ENCODE measurements at places on chromosomes 16 and 17.

DNA sequence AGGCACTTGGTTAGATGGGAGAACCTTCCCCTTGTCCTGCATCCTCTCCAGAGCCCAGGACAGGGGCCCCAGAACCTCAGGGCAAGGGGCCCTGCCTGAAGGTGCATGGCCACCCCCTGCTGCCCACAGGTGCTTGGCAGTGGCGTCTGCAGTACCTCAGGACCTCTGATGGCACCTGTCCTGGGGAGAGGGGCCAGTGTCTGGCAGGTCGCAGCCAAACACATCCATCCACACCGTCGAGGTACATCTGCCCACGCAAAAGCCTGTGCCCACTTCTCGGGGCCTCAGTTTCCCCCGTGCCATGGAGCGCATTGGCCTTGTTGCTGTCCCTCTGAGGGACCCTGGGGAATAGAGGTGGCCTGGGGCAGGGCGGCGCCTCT is 9.3 kb downstream of the MAP2K3 start:
- no peak for DNase-seq

DNA sequence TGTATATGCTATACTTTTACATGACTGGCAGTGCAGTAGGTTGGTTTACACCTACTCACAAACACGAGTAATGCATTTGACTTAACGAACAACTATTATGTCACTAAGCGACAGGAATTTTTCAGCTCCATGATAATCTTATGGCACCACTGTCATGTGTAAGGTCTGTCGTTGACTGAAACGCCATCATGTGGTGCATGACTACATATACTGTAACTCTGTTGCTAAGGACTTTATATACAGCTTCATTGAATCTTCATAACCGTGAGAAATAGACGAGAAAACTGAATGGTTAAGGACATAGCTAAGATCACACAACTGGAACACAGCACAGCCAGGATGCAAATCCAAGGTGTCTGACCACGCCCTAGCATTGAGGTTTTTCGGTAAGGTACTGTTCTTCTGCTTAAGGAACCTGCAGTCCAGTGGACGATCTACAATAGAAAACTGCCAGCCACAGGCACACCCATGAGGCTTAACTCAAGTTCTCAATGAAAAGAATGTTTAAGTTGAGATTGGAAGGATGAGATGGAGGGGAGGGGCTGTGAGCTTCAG is 3.3 kb downstream of the CFAP20 start:
- DNase-seq, result peak; percentile 30

DNA sequence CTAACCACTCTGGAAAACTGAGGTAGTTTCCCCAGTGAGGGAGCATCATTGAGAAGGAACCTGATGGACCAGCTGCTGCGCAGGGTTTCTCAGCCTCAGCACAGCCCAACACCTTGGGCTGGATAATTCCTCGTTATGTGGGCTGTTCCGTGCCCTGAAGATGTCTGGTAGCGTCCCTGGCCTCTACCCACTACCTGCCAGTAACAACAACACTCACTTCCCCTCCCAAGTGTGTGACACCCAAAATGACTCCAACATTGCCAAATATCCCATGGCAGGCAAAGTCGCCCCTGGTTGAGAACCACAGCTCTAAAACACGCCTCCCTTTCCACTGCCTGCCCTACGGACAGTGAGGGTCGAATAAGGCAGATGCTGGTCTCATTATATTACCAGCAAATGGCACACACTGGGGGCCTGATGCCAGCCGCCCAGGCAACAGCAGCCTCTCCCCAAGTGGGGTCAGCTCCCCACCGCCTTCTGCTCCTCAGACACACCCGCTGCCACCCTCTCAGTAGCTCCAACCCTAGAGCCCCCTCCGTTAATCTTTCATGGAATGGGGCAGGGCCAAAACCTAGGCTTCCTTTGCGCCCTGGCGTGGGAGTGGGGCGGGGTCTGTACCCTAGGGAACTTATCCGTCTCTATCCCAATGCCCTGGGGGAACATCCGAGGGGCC is 1.0 kb downstream of the RHBDF2 start:
- no peak for DNase-seq

DNA sequence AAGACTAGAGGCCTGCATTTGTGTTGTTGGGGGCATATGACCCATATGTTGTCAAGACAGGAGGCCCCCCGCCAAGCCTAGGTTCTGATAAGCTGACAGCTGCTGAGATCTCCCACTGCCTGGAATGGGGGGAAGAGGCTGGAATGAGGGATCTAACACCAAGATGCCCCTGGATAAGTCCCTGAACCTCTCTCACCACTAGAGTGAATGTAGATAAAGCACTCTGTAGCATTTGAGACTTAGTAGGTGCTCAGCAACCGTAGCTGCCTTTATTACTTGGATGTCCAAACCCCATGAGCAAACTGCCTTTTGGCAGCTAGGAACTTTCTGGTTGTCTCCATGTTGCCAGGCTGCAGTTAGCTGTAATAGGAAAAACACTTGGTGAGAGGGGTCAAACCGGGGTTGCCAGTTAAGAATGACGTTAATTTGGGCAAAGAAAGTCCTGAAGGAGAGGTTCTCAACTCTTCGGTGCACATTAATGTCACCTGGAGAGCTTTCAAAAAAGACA is 4.4 kb upstream of the RASL10B start:
- no peak for DNase-seq

- no peak for DNase-seq
Observed at GRCh38 chr16:58046054-58046881, 20.7 kb downstream of the MMP15 start.

DNA sequence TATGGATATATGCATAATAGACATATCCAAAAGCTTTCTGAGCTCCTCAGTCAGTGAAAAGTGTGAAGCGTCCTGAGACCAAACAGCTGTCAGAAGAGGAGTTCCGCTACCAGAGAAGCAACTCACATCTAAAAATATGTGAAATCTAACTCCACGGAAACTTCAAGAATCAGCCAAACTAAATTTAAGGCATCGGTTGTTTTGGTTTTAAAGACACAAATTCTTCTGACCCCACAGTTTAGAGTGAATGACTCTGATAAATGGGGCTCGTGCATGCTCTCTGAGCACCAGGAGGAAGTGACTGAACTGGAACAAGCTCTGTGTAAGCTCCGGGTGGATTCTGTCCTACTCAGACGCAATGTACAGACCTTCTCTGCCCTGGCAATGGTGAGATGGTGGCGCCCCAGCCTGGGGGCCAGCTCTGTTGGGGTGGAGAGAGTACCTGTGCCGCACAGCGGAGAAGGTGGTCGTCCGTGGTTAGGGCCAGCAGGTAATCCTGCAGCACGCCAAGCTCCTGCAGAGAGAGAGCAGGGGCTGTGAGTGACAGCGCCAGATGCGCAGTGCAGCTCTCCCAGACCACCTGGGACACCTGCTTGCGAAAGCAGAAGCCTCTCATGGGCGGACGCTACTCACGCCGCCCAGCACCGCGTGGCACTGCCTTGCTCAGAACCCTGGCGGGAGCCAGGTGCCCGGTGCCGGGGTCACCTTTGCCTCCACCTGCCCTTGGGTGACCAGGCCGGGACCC is 44.4 kb upstream of the ATP2A3 start:
- DNase-seq, result no peak

DNA sequence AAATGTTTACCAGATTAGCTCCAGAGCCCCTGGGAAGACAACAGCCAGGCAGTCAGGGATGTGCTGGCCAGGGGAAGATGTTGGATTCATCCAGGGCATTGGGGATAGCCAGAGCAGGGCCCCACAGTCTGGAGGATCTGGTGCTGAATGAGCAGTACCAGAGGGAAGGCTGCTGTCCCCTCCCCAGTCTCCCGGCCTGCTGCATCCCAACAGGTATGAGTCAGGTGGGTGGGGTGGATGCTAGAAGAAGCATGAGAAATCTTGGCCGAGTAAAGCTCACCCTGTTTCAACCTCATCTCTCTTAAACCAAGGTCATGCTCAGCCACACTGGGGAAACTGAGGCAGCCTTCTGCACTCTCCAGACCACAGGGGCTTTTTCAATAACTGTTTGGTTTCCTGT is 71.9 kb upstream of the SEC14L1 start:
- no peak for DNase-seq

DNA sequence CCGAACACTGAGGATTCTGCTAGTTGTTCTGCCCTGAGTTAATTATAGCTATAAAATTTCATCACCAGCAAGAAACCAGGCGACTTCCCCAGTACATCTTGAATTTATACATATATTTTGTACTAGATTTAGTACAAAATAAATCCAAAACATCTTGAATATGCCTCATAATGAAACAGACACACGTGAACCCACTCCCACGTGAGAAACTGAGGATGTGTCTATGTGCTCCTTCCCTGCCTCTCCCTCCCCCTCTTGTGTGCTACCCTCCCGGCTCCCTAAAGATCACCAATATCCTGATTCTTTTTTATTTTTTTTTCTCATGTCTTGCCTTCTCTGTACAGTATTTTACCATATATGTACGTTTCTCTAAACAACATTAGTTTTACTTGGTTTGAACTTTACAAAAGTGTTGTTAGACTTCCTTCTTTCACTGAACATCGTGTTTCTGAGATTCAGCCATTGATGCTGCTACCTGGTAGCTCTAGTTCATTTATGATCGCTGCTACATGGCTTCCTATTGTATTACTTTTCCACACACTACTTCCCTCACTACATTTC is 1.1 kb upstream of the LCMT1 start:
- DNase-seq, result no peak

DNA sequence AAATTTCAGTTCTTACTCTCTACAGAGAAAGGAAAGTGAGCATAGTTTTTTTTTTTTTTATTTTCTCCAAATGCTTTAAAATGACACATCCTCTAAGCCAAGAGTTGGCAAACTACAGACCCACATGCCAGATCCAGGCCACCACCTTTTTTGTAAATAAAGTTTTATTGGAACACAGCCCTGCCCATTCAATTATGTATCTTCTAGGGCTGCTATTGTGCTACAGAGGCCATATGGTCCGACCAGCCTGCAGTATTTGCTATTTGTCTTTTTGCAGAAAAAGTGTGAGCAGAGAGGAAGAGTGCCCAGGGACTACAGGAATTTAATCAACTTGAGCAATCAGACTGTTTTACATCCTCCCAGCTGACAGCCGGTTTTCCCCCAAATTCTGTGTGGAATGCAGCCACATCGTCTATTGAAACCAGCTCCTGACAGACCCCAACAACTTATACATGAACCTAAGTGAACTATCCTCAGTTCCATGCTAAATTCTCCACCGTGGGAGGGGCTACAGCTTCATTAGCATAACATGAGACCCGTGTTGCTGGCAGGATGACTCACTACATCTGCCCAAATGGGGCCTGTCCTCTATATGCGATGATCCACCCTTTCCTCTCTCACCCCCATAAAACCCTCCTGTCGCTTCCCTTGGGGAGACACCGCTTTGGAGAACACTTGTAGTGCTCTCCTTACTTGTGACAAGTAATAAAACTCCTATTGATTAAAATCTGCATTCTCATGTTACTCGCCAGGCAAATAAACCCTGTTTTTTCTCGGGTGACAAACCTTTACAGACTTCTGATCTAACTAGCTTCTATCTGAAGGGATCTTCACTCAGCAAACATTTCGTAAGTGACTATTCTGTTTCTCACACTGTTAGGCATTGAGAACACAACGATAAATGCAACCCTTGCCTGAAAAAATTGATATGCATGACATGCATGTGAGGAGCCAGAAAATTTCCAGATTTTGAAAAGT is 149.4 kb upstream of the HS3ST3A1 start:
- no peak for DNase-seq

GRCh38 chr17:14098246-14098645 is 28.9 kb downstream of the COX10 start:
- no peak for DNase-seq
